ENCODE measurements at places on chromosomes 7 and 10.

GRCh38 chr7:24406053-24406788 is 122.2 kb downstream of the NPY start:
- DNase-seq = peak; percentile 22

GRCh38 chr7:102306916-102307677 is 20.4 kb downstream of the SH2B2 start:
- peak; percentile 40 for DNase-seq

DNA sequence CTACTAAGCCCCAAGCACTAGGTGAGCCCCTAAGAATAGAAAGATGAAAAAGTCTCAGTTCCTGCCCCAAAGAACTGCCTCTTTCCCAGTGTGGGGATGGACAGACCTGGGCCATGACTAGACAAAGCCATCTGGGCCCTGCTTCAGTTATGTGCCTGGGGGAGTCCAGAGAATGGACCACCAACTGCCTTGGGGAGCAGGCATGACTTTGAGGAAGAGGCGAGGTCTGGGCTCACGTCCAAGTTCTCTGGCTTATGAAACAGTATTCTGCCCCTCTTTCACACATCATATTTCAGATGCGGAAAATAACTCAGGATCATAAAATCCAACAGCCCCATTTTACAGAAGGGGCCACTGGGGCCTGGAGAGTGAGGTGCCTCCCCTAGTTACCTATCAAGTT is 80.3 kb downstream of the PLXNA4 start:
- no peak for DNase-seq

DNA sequence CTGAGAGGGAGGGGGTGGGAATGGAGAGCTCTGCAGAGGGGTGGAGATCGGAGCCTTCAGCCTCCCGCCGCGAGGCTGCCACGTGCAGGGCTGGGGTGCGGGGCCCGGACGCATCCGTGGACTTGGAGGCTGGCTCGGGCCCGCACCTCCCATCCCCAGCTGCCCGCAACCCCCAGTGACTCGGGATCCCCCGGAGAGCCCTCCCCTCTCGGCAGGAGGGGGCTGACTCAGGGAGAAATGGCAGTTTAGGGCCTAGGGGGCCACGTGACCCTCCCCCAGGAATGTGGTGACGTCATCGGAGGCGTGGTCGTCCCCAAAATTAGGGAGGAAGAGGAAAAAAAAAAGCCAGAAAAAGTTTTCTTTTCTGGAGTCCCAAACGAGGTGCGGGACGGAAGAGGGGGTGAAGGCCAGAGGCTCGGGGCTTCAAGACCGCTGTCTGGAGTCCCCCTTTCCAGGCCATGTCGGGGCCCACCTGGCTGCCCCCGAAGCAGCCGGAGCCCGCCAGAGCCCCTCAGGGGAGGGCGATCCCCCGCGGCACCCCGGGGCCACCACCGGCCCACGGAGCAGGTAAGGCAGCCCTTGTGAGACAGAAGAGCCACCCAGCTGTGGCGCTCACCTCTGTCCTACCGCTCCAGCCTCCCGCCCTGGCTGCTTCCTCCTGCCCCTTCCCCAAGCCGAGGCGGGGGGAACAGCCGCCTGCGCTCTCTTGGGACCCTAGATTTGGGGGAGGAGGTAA is at the start of gene TRIP6:
TRIP6 (plus strand) TSS at position 348 of the 736 bp plus-strand sequence; CDS start at position 459, 111 bp downstream.
- DNase-seq = peak; percentile 55

DNA sequence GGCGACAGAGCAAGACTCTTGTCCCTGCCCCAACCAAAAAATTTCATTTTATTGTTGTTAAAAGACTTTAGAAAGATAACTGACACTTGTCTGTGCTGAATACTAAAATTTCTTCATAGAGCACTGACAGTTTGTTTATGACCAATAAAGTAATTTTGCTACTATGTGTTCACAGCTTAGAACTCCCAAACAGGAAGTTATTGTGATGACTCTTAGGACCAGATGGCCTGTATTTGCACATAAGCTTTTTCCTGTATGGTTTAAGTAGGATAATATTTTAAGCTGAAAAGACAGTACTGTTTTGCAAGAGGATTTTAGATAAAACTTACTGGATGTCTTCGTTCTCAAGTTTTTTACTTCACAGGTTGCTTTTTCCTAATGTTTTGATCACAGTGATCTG is 80.7 kb downstream of the MMRN2 start:
- DNase-seq = no peak

- no peak for DNase-seq
These were observed 10.5 kb upstream of the SRPK2 start for GRCh38 chr7:105399043-105399725.

- DNase-seq = no peak
These were observed 54.3 kb upstream of the NPY start for GRCh38 chr7:24229481-24230226.

- no peak for DNase-seq
These were observed 25.1 kb downstream of the DDIT4 start for GRCh38 chr10:72298592-72299519.

GRCh38 chr10:97553575-97554031 is 19.0 kb upstream of the ANKRD2 start:
- DNase-seq = peak; percentile 64

DNA sequence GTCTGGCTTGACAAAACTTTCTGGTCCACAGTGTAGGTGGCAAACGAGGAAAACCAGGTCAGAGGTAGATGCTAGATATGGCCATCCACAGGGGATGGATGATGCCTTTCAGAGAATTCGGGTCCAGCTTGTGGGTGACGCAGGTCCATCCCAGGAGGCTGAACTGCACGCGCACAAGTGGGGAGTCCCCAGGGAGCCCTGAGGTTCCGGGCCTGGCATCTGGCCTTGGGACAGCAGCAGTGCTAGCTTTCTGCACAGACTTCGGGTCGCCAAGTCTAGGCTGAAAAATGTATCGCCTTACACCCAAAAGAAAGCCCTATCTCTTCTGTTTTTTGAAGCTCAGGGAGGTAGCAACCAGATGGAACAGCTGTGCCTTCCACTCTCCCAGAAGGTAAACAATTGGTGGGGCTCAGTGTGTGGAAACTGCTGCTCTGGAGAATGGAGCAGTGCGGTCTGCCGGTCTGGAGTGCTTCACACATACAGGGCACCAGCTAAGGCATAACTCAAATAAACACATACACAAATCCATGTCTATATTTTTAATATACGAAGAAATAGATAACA is 119.3 kb upstream of the ACBD5 start:
- no peak for DNase-seq

DNA sequence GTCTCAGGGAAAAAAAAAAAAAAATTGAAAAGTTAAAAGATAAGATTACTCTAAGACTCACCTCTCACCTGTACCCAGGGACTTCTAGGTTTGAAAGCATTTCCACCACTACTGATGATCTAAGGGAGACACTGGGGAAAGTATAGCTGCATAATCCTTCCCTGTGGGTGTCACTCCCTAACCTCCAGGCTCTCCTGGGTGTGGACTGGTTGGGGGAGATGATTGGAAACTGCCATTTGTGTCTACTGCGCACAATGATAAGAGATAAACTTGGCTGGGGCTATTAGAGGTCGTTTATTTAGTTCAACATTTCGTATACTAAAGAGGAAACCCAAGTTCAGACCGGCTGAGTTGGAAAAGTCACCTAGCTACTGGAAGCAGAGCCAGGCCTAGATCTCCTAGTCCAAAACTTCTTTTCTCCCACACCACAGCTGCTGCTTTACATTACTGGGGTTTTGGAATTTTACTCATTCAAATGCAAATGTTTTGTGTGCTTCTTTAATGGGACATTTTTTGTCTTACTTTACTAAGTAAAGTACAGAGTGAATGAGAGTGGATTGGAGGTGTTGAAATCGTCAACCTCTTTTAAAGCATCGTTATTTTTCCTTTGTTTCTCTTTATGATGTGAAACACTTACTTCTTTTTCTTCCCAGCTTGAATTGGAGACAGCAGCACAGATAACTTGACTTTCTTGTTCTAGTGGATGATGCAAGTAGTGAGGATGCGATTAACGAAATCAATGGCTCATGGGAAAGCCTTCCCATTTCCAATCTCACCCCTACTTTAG is 22.3 kb upstream of the SEC61G start:
- DNase-seq = no peak
